ENCODE measurements at places on chromosomes 12 and 14.

GRCh38 chr12:95240556-95240955, 22.9 kb downstream of the VEZT start:
- DNase-seq, result no peak

DNA sequence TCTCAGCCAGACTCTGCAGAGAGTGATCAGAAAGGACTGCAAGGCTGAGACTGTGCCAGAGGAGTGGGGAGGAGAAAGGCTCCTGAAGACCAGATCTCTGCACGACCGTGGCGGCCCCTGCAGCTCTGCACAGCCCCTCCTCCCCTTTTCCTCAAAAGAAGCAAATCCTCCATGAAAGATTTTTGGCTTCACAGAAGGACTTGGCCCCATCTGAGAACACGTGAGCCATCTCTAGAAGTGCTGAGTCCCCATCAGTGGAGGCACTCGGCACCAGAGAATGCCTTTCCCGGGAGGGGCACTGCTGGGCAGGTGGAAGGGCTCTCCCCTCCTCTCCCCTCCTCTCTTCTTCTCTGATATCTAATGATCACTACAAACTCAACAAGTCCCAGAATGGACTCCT, 6.8 kb downstream of the FIGNL2 start:
- no peak for DNase-seq

- DNase-seq, result no peak
Observed at GRCh38 chr14:95364481-95365209, 44.9 kb upstream of the CLMN start.

GRCh38 chr12:24731596-24731995, 217.3 kb downstream of the BCAT1 start:
- no peak for DNase-seq

DNA sequence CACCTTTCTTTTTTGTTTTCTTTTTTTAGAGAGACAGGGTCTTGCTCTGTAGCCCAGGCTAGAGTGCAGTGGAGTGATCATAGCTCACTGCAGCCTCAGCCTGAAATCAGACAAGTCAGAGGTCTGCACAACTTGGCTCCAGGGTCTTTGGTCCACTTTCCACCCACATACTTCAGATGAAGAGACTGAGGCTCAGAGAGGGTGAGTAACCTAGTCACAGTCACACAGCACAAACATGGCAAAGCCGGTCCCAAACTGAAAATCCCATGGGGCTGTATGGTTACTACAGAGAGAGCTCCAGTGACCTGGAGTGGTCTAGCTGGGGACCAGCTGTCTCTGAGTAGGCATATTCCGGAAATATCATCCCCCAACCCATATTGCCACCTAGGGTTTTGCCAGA, 19.2 kb downstream of the LHX5 start:
- no peak for DNase-seq

- no peak for DNase-seq
Observed at GRCh38 chr12:102504871-102505270, 24.5 kb upstream of the IGF1 start.

DNA sequence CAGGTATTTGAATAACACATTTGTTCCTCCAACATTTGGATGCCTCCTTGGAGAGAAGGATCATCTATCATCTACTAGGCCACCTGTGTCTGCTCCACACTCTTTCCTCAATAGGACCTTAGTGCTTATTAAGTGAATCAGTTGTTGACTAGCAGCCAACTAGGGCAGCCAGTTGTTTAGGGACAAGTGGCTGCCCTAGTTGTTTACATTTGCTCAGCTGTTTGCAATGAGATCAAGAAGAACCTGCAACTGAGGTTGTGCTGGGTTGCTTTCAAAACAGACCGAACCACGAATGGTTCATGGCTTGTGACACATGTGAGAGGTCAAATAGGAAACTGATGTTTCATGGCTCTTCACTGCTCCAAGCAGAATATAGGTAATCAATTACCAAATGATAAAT, 53.8 kb downstream of the TMCC3 start:
- no peak for DNase-seq

DNA sequence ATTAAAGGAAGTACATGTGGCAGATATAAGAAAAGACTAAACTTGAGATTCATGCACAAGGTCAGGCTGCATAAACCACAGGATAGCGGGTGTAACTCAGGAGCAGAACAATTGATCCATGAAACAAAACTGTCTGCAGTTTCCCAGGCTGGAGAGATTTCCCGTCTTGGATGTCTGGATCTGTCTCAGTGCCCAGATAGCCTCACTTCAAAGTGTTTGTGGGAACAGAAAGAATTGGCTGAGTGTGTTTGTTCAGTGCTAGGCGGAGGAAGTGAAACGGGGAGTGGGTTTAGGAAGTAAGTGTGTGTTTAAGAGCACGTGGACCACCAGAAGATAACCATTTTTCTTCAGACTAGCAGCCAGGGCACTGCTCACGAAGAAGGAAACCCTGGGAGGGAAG, 1.4 kb upstream of the RNASE10 start:
- DNase-seq, result no peak

- no peak for DNase-seq
Observed at GRCh38 chr14:84024231-84024820, 1505.6 kb upstream of the FLRT2 start.

DNA sequence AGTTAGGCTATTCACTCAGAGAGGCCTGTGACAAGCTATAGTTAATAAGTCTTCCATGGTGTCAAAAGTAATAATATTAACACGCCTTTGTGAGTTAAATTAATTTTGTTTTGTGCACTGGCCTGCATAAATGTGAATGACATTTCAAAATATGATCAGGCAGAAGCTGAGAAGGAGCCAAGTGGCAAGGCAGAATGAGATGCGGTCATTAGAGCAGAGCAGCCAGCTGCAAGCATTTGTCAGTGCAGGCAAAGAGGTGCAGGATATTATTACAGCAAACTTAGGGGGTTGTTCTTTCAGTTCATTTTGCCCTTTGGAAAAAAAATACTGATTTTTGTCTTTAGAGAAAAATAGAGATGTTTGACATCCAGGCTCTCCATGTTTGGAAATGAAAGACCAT, 364.5 kb downstream of the PAWR start:
- no peak for DNase-seq

GRCh38 chr14:90678420-90678819, 137.8 kb downstream of the TTC7B start:
- DNase-seq, result peak; percentile 55

GRCh38 chr12:98464190-98464589, 51.2 kb upstream of the TMPO start:
- no peak for DNase-seq

DNA sequence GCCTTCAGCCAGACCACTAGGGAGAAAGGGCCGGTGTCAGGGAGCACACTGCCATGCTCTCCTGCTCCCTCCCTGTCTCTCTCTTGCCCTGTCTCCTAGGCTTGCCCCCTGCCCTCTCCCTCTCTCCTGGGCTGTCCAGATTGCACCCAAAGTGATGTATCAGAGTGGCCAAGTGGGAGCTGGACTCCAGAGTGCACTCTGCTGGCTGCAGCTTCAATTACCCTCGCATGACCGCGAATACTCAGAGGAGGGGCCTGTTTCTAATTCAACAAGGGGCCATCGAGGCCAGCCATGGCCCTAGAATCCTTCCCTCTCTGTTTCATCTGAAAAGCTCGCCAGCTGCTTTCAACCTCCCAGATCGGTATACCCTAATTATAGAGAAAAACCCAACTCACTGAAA, 206.4 kb upstream of the FKBP4 start:
- DNase-seq, result no peak

DNA sequence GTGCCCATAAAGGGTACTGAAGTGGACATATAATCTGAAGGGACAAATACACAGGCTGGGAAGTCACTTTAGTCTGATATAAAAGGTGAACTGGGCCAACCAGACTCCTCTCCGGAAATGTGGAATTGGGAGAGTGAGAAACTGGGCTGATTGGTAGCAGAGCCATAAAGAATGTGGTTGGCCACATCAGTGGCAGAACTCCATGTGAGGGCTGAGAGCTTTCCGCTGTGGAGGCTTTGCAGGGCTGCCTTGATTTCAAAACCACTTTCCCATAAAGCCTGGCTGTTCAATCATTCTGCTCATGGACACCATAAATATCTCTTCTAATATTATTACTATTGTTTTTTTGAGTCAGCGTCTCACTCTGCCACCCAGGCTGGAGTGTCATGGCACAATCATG, 220.3 kb downstream of the MON2 start:
- DNase-seq, result peak; percentile 63

GRCh38 chr12:119728444-119728745, 60.5 kb downstream of the PRKAB1 start:
- DNase-seq, result no peak

DNA sequence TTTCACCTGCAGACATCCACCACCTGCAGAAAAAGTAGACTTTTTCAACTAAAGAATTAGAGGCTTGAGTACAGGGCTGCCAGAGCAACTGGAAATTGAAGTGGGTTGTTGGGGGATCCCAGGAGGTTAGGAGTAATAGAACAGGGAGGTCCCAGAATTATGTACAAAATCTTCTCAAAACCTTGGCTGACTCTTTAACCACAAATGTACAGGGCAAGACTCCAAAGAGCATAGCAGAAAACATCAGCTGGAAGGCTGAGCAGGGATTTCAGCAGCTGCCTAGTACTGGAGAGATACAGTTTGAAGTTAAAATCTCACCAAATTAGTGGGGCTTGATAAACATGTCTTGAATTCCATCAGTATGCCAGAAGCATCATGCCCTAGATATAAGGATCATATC, 191.6 kb downstream of the CRADD start:
- DNase-seq, result peak; percentile 67

GRCh38 chr14:52551696-52552062, 626 bp downstream of the TXNDC16 start:
- peak; percentile 28 for DNase-seq

DNA sequence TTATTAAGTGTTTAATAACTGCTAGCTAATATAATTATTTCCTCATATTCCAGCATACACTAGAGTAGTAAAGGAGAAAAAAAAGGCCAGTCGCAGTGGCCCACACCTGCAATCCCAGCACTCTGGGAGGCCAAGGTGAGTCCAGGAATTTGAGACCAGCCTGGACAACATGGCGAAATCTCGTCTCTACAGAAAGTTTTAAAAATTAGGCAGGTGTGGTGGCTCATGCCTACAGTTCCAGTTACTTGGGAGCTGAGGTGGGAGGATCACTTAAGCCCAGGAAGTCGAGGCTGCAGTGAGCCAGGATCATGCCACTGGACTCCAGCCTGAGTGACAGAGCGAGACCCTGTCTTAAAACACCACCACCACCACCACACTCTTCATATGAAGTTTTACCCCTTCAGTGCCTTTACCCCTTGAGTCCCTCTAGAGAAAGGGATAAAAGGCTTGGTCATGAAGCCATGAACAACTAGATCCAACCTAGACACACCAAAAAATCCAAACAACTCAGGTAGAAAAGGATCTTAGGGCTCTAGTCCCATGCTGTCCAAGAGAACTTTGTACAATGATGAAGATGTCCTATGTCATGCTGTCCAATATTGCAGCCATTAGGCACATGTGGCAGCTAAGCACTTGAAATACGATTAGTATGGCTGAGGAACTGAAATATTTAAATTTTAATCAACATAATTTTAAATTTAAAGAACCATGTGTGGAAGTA, 29.6 kb downstream of the ATXN2 start:
- no peak for DNase-seq

DNA sequence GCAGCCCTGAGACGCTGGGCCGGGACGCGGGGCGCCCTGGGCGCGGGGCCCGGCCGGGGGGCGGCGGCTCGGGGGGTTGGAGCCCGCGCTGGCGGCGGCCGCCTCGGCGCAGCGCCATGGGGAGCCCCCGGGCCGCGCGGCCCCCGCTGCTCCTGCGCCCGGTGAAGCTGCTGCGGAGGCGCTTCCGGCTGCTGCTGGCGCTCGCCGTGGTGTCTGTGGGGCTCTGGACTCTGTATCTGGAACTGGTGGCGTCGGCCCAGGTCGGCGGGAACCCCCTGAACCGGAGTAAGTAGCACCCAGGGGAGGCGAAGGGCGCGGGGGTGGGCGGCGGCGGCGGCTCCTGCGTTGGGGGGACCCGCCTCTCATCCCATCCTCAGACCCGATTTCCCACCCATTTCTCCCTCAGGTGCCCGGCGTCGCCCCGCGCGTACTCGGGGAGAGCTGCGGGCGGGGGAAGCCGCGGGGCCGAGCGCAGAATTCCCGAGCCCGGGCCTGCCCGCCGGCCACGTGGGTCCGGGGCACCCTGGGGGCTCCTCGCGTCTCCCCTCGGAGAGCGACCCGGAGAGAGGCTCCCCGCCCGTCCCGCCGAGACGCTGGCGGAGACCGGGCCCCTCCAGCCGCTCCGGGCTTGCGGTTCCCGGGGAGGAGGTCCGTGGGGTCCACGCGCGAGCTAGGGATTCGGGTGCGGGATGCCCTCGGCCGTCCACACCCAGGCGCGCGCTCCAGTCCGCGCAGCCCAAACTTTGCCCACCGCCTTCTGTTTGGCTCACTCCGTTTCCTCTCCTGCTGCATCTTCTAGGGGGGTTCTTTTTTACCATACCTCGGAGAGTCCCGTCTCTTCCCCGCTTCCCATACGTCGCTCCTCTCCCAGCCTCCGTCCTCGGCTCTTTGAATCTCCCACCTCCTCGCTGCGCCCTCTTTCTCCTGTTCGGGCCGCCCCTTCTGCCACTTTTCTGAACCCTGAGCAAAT, 807 bp downstream of the B4GALNT3 start:
- DNase-seq, result peak; percentile 15

DNA sequence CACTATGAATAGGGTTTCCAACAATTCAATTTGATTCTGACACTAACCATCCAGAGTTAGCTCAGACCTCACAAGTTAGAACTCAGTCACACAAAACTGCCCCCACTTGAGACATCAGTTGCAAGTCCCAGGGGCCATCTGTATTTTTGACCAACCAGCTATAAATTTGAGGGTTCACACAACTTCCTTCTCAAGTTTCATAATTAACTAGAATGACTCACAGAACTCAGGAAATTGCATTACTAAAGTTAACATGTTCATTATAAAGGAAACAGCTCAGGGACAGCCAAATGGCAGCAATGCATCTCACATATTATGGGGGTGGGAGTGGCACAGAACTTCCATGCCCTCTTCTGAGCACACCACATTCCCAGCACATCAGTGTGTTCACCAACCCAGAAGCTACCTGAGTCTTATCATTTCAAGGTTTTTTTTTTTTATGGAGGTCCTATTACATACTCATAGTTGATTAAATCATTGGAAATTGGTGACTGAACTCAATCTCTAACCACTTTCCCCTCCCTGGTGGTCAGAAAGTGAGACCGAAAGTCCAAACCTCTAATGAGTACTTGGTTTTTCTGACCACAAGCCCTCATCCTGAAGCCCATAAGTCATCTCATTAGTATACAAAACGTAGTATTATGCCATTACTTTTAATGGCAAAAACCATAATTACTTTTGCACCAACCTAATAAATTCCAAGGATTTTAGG, 1721.5 kb upstream of the SEL1L start:
- DNase-seq, result no peak

GRCh38 chr12:96354326-96354725, 45.9 kb downstream of the CDK17 start:
- DNase-seq, result peak; percentile 25

DNA sequence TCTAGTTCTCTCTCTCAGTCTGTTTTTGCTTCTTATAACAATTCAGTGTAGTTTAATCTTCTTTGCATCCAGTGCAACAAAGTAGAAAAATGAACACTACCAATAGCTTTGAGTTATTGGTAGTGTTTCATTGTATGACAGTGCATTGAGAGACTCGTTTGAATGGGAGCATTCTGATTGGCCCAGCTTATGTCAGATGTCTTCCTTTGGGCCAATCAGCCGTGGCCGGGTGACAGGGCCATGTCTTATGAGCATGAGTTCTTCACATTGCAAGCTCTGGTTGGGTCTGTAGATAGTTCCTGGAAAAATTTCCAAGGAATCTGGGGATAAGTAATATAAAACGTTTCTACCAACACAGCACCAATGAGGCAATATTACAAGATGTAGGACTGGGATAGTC, 36.5 kb downstream of the GYS2 start:
- no peak for DNase-seq
